Stimulated activated CD8-positive, alpha-beta memory T cell treated with anti-CD3 and anti-CD28 coated beads, Interleukin-7, amount 100 ng/mL, for 48 hours (primary cell): ENCODE measurements at places on chromosomes 4 and X.

DNA sequence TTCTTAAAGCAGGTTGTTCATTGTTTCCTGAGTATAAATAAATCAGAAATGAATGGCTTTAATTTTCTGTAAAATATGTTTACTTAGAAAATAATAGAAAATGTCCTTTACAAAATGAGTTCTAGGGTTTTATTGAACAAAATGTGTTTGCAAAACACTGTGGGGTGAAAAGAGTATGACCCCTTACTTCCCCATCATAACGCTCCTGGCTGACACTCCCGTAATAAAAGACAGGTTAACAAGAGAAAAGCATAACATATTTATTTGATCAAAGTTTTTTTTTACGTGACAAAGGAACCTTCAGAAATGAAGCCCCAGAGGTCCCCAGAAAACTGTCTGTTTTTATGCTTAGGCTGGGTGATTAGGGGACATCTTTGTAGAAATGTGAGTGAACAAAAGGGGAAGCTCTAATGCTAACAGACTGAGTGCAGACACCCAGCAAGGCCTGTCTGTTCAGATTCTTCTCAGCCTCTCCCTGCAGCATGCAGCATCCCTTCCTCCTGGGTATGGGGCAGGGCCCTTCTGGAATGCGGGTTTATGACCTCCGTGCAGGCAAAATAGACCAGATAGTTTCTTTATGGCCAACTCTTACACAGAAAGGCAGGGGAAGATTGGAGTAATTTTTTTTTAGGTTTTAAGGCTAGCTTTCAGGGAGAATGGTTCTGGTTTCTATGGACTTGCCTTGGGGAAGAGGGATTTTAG is 26.1 kb downstream of the ZFP42 start:
- no peak for DNase-seq

DNA sequence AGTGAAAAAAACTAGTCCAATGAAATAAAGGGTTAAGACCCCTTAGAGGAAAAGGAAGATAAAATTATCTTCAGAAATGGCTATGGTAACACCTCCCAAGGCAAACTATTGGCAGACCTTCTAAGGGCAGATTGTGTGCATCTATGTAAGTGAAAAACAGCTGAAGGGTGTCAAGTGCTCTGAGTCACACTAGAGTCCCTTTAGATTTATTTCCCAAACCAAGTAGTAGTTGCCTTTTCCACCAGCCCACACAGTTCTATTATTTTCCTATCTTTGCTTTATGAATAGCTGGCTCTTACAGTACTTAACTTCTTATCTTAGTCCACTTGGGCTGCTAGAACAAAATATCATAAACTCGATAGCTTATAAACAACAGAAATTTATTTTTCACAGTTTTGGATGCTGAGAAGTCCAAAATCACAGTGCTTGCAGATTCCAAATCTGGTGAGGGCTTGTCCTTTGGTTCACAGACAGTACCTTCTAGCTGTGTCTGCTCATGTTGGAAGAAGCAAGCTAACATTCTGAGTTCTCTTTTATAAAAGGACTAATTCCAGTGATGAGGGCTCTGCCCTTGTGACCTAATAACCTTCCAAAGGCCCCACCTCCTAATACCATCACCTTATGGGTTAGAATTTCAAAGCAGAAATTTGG is 143.6 kb downstream of the GRID2 start:
- DNase-seq, result no peak

GRCh38 chrX:130155564-130155963 is 10.1 kb downstream of the AIFM1 start:
- no peak for DNase-seq

DNA sequence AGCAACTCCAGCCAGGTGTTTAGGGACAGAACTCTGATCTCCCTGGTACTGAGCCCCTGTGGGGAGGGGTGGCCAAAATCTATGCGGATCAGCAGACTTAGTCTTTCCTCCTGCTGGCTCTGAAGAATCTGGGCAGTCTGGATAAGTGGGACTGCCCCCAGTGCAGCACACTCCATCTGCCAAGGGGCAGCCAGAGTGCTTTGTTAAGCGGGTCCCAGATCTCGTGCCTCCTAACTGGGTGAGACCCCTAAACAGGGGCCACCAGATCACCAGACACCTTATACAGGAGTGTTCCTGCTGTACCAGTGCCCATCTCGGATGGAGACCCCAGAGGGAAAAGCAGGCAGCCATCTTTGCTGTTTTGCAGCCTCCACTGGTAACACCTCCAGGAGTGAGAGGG is 81.5 kb upstream of the IL13RA2 start:
- DNase-seq, result no peak

DNA sequence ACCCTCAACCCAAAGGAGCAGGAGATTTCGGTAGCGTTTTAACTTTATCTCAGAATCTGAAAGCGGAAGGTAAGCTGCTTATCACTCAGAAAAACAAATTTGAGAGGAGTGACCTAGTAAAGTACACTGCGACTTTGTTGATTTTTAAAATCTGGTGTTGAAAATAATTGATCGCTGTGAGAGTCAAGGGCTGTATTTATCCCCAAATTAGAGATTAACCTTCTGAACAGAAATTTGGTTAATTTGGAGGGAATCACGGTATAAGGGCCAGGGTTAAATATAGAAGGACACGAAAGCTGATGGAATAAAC is 212 bp downstream of the CLCN4 start:
- DNase-seq, result no peak

DNA sequence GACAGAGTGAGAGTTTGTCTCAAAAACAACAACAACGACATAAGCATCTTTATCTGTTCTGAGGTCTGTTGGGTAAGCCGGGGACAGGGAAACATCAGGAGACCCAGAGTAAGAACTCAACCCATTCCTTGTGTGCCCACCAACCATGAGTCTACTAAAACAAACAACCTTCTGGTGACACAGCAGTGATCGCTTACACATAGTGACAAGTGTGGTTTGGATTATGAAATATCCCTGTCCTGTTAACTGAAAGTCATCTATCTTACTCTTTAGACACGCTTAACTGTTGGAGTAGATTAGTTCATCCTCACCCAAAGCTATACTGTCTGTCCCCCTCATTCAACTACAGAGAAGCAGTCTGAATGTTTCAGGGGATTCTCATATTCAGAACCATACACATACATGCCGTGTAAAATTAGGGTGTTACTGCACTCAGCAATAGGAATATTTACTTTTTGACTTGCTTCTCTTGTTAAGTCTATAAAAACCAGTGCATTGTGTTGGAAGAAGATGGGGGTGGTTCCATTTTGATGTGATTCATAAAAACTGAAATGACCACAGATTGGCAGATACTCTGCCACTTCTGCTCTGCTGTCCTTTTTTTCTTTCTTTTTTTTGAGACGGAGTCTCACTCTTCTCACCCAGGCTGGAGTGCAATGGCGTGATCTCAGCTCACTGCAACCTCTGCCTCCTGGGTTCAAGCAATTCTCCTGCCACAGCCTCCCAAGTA is 27.4 kb downstream of the PHKA2 start:
- no peak for DNase-seq

DNA sequence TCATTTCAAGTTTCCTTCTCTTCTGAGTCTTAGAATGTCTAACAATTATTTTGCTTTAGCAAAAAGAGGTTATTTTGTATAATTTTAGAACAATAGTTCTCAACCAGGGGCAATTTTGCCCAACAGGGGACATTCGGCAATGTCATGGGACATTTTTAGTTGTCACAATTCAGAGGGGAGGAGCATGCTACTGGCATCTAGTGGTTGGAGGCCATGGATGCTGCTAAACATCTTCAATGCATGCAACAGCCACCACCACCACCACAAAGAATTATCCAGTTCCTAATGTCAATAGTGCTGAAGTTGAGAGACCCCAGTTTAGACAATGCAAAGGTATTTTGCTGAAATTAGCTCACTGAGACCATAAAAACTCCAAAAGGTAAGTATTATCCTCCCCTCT is 122.5 kb downstream of the ARHGAP6 start:
- no peak for DNase-seq

GRCh38 chr4:73674451-73674919 is 54.2 kb upstream of the RASSF6 start:
- DNase-seq, result no peak

GRCh38 chrX:133477986-133478385 is 62.7 kb upstream of the GPC4 start:
- DNase-seq, result no peak

DNA sequence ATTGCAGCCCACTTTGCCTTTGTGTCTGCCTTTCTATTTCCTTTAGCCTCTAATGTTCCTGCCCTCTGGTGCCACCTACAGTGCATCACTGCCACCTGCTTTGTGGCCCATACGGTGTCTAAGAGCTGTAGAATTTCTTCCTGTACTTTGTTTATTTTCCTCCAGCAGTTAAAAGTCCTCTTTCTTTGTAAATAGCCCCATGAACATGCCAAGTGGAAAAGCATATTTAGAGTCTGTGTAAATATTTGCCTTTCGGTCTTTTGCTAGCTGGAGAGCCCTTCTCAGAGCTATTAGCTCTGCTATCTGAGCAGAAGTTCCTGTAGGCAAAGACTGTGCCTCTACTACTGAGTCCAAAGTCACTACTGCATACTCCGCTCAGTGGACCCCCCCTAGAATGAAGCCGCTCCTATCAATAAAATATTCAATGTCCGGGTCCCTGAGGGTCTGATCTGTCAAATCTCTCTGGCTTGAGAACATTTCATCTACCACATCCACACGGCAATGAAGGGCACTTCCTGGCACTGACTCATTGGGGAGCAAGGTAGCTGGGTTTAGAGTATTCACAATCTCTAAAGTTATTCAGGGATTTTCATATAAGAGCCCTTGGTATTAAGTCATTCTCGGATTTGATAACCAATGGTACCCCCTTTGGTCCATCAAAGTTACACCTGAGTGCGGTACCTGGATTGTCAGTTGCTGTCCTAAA is 36.3 kb downstream of the SULT1E1 start:
- DNase-seq, result peak; percentile 4

DNA sequence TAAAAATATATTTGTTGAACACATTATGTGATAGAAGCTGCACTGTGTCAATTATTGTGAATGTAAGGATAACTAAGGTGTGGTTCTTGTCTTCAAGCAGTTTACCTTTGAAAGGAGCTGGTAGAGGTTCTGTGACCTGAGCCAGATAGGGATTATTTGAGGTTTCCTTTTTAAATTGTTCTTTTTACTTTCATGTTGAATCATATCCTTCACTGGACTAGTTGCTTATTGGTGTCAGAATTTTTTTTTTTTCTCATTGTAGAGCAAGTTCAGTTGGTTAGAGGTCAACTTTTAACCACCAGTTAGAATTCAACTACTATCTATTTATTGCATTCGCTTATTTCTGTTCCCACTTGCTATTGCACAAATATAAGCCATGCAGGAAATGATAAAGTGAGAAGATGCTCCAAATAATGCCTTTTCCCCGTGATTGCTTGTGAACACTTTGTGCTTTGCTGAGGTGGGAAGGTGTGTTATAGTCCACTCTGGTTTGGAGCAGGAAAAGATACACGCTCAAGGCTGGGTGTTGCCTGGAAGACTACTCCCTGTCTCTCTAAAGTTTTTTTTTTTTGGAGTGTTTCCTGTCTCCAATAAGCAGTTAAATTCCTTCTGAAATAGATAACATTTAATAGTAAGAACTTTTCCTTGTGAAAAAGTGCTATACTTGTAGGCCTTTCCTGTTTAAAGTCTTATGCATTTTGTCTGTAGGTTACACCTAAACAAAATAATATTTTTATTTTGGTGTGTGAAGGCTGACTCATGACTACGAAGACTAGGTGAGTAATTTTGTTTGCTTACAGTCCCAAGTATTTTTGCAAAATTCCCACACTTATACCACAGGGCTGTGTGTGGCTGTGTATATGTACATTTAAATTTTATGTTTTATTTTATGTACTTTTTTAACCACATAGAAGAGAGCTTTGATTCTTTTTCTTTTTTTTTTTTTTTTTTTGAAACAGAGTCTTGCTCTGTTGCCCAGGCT is 83.8 kb upstream of the LCORL start:
- no peak for DNase-seq

DNA sequence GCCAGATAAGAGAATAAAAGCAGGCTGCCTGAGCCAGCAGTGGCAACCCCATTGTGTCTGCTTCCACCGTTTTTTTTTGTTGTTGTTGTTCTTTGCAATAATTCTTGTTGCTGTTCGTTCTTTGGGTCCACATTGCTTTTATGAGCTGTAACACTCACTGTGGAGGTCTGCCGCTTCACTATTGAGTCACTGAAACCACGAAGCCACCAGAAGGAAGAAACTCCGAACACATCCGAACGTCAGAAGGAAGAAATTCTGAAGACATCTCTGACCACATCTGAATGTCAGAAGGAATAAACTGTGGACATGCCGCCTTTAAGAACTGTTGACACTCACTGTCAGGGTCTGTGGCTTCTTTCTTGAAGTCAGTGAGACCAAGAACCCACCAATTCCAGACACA is 110.5 kb downstream of the PCDH18 start:
- no peak for DNase-seq

- no peak for DNase-seq
Observed at GRCh38 chrX:9500584-9500983, 35.7 kb downstream of the TBL1X start.

DNA sequence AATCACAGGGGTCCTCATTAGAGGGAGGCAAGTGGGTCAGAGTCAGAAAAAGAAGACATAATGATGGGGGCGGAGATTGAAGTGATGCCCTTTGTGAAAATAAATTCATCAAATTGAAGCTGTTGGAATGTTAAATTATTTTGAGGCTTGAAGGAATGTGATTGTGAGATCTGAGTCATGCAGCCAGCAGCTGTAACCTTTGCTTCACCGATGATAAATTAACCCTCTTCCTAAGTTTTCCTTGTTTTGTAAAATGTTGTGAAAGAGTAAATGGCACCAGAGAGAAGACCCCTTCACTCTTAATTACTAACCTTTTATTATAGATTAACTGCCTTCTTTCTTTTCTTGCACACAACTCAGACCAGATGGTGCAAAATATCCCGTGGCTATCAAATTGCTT is 47.7 kb upstream of the FAM9A start:
- no peak for DNase-seq

DNA sequence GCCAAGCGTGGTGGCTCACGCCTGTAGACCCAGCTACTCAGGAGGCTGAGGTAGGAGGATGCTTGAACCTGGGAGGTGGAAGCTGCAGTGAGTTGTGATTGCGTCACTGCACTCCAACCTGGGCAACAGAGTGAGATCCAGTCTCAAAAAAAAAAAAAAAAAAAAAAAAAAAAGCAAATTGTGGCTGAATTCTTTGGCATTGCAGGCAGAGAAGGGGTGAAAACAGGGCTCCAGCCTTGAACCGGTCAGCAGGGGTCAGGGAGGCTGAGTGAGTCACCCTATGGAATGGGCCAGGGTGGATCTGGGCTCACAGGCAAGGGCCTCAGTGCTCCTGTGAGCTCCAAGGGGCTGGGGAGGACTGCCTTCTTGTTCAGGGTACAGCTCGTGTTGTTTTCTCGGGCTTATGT is 13.2 kb upstream of the FAM3A start:
- DNase-seq, result no peak

GRCh38 chr4:186726426-186727168 is 2.9 kb upstream of the FAT1 start:
- DNase-seq, result no peak

DNA sequence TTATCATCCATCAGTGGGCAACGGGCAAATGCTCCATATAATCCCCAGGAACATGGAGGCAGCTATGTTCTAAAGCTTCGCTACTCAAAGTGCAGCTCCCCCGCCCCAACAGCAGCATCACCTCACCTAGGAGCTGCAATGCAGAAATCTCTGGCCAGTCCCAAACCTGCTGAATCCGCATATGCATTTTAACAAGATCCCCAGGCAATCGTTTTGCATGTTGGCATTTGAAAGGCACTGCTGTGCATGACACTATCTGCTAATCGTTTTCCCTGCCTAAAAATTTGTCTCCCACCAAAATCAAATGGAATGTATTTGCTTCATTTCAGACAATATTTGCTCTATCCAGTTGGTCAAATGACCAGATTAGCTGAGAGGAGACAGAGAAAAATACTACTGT is 15.2 kb downstream of the ADGRG2 start:
- no peak for DNase-seq
